ENCODE measurements at places on chromosomes 11 and 22.

GRCh38 chr11:41950470-41951143, 491.2 kb upstream of the LRRC4C start:
- no peak for DNase-seq

- DNase-seq: peak; percentile 32
Observed at GRCh38 chr11:57402188-57403002, 11.9 kb upstream of the PRG2 start.

DNA sequence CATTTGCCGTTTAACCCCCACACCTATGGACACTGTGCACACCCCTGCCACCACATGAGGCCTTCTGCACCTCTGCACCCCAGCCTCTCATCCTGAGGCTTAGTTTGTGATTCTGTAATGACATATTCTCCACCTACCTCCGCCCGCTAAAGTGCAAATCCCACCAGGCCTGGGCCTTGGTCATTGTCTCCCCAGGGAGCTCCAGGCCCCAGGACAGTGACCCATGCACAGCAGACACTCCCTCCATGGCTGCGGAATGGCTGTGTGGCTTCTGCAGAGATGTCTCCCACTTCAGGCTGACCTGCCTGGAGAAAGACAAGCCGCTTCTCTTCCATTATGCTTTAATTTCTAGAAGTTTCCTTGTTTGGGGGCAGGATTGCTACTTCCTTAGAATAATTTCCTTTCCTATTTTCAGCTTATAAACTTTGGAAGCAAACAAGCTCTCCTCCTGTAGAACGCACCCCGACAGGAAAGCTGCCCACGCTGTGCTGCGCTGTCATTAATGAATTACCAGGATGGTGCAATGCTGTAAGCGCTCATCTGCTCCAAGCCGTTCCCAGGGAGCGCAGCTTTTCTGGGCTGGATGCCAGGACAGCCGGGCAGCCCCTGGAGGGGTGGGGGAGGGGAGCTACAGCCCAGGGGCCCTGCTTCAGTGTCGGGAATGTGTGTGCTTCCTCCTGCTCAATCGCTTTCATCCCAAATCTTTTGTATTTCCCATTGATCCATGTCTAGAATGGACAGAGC, 618.0 kb downstream of the BRD1 start:
- no peak for DNase-seq

- no peak for DNase-seq
Observed at GRCh38 chr11:2522631-2523255, 77.9 kb downstream of the KCNQ1 start.

DNA sequence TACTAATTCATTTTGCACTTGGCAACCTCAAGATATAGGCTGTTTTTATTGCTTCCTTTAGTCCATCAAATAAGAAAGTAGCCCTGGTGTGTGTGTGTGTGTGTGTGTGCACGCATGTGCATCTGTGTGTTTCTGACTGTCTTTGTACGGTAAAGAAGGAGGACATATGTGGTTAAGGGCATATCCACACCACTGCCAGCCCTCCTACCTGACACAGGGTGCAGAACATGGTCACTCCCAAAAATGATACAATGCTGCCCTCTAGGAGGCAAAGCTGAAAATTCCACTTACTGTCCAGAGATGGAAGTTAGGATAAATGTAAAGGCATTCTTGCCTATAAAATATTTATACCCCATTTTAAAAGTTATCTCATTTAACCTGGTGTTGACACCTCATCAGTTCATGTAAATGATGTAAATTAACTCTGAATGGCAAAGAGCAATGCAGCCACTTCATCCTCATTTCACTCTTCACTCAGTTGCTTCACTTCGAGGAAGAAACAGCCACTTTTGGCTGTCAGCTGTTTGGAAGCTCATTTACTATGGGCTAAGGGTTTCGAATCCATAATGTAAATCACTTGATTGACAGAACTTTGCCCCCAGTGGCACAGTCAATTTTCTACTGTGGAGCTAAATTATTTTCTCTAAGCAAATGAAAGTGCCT, 83.1 kb upstream of the MTNR1B start:
- DNase-seq: peak; percentile 85

- no peak for DNase-seq
Observed at GRCh38 chr11:1473786-1474185, 12.8 kb downstream of the MOB2 start.

GRCh38 chr11:95093548-95093947, 3.9 kb downstream of the ENDOD1 start:
- no peak for DNase-seq

DNA sequence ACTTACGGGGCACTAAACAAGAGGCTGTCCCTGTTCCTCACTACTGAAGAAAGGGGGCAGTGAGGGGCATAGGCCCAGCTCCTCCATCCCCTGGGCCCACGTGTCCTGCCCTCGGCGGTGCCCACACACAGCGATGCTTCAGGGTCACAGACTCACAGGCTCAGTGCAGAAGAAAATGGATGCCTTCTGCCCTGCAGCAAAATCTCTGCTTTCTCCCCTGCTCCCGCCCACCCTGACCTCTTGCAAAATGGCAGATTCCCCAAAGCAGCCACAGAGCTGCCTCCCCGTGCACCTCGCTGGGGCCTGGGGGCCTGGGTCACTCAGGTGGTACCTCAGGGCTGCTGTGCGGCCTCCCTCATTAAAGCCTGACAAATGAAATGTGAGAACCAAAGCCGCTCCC, 204.0 kb downstream of the DSCAML1 start:
- DNase-seq: no peak
